Tongue (tissue), 3 donors: ENCODE measurements at places on chromosomes 2 and 18.

DNA sequence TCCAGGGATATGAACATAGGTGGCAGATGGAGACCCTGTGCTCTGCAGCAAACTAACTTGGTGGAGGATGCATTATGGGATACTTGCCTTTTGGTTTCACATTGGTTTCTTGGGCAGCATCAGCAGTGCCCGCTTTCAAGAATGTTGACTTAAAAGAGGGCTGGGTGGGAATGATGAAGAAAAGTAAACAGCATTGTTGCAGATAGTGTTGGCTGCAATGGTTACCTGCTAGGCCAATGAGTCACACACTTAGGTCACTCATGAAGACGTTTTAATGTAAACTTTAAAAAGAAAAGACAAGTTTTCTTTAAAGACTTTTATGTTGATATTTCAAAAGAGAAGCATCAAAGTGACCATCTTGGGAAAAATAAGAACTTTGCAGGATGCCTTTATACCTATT, 26.1 kb upstream of the FAM237A start:
- no peak for DNase-seq

- peak; percentile 77 for DNase-seq
Observed at GRCh38 chr2:86284987-86285386, 52.4 kb downstream of the REEP1 start.

GRCh38 chr18:31512203-31512764, 14.3 kb downstream of the DSG2 start:
- no peak for DNase-seq

GRCh38 chr2:9975328-9975727, 23.8 kb downstream of the GRHL1 start:
- DNase-seq = no peak

DNA sequence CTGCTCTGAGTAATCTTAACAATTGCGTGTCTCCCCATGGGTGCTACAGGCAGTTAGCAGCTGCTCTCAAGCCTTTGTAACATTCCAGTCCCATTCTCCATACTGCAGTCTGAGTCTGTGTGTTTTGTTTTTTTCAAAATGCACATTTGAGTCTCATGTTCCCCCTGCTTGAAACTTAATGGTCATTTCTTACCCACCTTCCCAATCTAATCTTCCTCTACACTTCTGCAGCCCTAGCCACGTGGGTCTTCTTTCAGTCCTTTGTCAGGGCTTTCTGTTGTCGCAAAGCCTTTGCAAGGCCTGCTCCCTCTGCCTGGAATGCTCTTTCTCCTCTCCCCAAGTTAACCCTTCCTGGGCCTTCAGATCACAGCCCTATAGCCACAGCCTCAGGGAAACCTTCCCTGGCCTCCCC, 24.5 kb downstream of the ELAC1 start:
- peak; percentile 38 for DNase-seq
